GM12878 (cell line): ENCODE measurements at places on chromosomes 12 and 14. TPM values are rescaled to one million over a fixed set of nuclear protein-coding genes. Genes with fewer than 3 reads are reported as not detected.

DNA sequence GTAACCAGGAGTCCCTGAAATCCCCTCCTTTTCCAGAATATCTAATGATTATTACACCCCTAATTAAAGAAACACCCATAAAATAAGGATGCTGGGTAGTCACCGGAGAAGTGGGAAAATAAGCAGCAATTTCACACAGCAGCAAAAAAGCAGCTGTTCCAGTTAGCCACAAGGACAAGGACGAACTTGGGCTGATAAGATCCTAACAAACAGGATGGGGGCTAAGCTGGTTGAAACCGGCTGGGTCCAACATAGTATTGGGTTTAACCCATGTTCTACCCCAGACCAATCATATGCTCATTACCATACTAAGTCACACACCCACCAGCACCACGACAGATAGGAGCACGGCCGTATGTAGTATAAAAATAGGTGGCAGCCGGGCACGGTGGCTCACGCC is 100.7 kb downstream of the RPL10L start:
- no peak for DNase-seq

- no peak for DNase-seq
These were observed 84.0 kb downstream of the RNF34 start for GRCh38 chr12:121483949-121484348.

EML5 gene
- total RNA-seq, result 0.19 and 0.33 TPM in 2 replicates

DNA sequence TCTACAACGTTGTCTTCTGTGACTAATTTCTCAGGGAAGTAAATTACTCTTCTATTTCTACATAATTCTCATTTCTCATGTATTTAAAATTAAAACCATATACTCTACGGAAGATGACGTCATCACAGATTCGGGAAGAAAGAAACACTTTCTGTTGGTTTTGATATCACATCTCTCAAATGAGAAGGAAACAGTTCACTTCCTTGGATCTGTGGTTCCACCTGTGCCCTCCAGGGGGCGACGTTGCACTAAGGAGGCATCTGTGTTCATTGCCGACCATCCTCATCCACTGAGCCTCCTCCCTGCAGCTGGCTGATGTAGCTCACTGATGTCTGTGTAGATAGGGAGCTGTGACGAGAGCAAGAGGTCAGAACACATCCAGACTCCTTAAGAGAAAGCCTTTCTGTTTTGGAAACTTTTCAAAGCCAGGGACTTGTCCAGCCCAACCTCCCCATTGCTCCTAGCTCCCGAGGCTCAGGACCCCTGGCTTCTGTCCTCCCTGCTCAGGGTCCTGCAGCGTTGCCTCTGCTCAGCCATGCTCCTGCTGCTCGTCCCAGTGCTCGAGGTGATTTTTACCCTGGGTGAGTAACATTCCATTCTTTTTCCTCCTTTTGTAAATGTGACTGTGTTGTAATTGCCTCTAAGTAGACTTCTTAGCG is 172.7 kb upstream of the OR4E1 start:
- no peak for DNase-seq

- no peak for DNase-seq
These were observed 482.7 kb upstream of the RGS6 start for GRCh38 chr14:71449316-71450055.

DNA sequence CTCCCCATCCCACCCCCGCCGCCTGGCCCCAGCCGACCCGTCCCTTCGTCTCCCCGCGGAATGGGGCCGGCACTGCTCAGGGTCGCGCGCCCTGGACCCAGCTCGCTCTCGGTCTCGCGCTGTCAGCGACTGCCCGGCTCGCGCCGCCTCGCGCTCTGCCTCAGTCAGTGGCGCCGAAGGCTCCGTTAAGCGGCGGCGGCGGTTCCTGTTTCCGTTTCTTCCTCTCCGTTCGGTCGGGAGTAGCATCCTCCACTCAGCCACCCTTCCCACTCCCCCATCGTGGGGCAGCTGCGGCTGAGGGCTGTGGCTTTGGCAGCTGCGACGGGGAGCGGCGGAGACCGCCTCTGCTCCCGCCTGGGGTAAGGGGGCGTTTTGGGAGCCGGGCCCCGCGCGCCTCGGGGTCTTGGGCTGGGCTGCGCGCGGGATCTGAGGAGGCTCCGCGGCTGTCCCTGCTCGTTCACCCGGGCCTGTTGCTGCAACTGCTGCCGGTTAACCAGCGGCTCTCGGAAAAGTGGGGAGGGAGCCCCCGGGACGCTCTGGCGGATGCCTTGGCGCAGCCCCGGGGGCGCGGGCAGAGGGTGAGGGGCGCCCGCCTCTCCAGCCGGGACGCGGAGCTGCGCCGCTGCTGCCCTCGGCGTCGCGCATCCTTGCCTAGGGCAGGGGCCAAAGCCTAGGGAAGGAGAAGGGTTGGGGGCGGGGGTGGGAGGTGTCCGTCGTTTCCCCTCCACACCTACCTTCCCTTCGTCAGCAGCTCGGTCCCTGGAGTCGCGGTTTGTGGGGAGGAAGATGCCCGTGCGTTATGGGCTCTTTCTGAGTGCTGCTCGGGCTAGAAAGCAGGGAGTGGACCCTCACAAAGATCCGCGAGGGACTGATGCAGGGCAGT is 567 bp downstream of the FUT8 start:
- DNase-seq, result no peak

DNA sequence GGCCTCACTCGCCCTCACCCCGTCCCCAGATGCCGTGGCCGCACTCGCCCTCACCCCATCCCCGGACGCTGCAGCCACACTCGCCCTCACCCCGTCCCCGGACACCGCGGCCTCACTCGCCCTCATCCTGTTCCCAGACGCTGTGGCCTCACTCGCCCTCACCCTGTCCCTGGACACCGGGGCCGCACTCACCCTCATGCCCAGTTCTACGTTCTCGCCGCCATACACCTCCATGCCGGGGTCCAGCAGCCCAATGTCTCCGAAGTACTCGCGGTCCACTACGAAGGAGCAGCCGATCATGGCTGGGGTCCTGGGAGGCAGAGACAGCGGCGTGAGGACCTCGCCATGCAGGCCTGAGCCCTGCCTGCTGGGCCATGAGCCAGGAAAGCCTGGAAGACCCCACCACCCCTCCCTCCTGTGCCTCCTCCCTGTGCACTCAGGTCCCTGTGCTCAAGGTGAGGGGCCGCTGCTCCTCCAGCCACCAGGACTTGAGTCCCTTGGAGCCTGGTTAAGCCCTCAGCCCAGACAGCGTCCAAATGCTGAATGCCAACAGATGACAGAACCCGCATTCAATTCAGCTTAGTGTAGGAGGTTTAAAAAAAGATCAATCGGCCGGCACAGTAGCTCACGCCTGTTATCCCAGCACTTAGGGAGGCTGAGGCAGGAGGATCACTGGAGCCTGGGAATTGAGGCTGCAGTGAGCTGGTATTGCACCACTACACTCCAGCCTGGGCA is 81.5 kb downstream of the GALNT9 start:
- DNase-seq, result no peak

SAMD15 gene
- 0.74 and 1.1 TPM in 2 replicates for total RNA-seq

DNA sequence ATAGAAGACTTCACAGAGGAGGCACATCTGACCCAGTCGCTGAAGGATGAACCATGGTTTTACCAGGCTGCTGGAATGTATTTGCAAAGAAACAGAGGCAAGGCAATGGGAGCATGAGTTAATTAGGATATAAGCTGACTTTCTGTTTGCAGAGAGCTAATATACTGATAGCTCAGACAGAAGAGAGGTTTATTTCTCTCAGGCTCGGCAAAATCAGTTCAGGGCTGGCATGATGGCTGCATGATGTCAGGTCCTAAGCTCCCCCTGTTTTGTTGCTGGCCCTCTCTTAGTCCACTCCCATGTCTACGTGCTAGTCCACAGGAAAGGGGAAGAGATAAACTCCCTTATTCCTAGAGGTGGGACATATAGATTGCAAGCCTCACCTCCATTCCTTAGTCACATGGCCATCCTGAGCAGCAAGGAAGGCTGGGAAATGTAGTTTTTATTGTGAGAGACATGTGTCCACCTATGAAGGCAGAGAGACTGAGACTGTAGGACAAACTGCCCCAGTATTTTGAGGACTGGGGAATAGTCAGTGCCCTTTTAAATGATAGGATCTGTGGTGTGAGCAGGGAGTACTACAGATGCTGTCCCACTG is 224.5 kb downstream of the VRK1 start:
- no peak for DNase-seq

- DNase-seq, result no peak
These were observed 1.1 kb downstream of the FITM1 start for GRCh38 chr14:24131549-24131966.

DNA sequence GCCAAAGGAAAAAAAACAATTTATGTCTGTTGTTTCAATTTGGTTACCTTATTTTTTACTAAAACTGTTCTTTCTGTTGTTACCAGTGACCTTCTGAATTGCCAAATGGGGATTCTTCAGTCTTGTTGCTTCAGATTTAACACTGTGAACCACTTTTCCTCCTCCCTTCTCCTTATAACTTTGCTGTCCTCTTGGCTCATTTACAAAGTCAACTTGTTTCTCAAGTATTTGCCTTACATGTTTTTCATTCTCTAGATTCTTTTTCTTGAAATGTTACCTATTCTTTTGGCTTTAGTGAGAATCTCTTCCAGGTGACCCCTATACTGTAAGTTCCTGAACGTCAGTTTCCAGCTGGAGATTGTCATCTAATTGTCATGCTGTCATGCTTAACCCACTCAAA is 19.4 kb downstream of the FUT8 start:
- DNase-seq, result no peak

GRCh38 chr14:71967704-71968103 is 35.5 kb downstream of the RGS6 start:
- DNase-seq, result no peak

GRCh38 chr12:48881686-48882314 is 16.1 kb upstream of the RND1 start:
- no peak for DNase-seq

TBX3 gene
- 0.11 and 0.28 TPM in 2 replicates for total RNA-seq

GRCh38 chr12:111313833-111314259 is 55.0 kb downstream of the PHETA1 start:
- no peak for DNase-seq

GRCh38 chr12:85029456-85029855 is 6.6 kb downstream of the TSPAN19 start:
- DNase-seq, result no peak

B4GALNT1 gene
- total RNA-seq, result 0.08 and 0.38 TPM in 2 replicates

DNA sequence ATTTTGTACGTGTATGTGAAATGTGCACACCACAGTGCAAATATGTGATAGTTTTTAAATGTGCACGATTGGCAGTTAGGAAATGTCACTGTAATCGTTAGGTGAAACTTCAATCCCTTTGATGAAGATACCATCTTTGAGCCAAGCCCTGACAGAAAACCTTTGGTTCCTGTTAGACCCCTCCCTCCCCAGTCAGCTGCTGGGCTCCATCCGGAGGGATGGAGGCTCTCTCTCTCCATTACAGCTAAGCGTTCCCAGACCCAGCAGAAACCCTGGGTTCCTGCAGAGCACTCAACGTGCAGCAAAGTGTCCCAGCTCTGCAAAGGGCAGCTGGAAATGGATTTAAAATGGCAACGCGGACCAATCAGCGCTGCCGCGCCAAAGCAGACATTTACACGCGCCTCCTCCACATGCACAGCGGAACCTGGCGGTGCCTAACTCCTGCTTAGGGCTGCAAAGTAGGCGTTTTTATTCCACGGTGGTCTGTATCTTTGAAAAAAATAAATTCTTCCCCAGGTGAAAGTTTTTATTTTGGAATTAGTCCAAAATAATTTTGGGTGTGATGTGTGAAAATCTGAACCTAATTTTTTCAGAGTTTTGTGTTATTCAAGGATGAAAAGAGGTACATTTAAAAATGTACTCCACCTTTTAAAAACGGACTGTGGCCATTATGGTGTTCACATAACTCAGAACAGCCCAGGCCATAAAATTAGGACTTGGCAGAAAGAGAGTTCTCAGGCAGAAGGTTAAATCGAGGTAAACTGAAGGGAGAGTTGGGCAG is 1.4 kb upstream of the HMGA2 start:
- DNase-seq, result no peak

NAV3 gene
- total RNA-seq, result 0.13 and 0.51 TPM in 2 replicates

DNA sequence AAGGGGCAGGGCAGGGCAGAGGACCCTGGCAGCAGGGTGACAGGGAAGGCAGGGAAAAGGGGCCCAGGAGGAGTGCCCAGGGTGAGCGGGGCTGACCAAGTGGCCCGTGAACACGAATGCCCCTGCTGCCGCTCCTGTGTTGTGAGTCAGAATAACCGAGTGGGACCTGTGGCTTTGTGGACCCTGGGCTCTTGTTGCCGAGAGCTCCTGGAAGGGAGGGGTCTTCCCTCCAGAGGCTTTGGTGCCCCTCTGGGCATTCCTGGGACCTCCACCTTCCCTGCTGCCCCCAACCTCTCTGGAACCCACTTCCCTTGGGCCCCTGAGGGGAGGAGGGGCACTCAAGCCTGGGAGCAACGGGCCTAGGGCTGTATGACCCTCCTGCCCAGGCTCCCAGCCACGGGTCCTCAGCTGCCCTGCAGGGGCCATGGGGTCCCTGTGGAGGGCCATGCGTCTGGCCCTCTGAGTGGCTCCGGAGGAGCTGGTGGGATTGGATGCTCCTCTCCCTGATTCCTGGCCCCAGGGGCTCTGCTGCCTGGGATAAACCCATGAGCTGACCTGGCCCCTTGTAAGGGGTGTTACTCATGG is 319.4 kb downstream of the TMEM121 start:
- DNase-seq, result no peak

- no peak for DNase-seq
These were observed 37.0 kb downstream of the NUAK1 start for GRCh38 chr12:106101803-106102202.

GRCh38 chr14:70020352-70021170 is 141.3 kb downstream of the SMOC1 start:
- DNase-seq, result no peak

GRCh38 chr14:21192447-21192822 is 36.6 kb upstream of the OR5AU1 start:
- DNase-seq, result no peak

DNA sequence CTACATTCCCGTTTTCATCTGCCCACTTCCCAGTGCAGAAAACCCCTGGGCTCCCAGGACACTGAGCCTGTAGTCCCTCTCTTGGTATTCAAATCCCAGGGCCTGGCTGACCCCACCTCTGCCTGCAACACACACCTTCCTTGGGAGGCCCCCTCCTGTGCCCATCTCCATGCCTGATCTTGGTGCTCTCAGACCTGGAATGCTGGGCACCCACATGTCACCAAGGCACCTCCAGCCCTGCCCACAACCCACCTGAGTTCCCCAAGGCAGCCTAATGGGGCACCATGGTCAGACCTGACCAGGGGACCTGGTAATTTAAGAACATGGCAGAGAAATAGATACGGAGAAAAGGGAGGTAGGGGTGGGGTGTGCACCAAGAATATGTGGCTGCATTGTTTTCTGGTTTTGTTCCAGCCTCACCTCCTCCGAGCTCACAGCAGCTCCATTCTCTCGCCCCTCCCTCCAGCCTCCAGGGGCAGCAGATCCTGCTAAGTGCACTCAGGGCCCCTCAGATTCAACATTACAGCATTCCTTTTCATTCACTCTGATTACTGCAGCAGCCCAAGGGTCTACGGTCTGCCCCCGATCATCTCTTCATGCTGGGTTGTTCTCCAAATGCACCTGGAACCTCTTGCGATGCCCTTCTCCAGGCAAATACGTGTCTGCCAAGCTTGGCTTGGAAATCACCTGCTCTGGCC is 9.2 kb upstream of the HSP90AA1 start:
- DNase-seq, result no peak

DNA sequence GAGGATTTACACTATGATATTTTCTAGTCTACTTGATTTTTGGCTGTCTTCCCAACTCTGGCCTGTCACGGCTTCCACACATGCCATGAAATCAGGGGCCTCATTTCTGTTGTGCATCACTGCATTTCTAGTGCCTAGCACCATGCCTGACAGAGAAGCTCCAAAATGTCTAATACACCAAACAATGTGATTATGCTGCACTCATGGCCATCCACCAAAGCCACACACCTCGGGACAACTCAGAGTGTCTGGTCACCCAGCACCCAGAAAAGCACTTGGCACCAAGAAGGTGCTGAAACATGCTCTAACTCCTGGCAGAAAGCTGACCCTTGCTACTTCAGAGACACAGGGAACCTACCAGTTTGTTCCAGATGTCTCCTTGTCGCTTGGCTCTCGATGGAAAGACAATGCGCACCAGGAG is 11.3 kb downstream of the GCN1 start:
- no peak for DNase-seq
